GM23248 (cell line): ENCODE measurements at places on chromosomes 12 and 14. TPM values are rescaled to one million over a fixed set of nuclear protein-coding genes. Genes with fewer than 3 reads are reported as not detected.

Gene HIF1A
- total RNA-seq: 1,114 and 1,257 TPM in 2 replicates

Gene PTGER2
- total RNA-seq: 6.2 and 7.2 TPM in 2 replicates

Gene CELA1
- total RNA-seq: not detected in 2 replicates

- no peak overlapping the region for H3K4me3 ChIP-seq
- H3K27ac ChIP-seq: no peak overlapping the region
- no peak for DNase-seq
Measured at GRCh38 chr14:72869407-72870329, 24.2 kb downstream of the DPF3 start.

DNA sequence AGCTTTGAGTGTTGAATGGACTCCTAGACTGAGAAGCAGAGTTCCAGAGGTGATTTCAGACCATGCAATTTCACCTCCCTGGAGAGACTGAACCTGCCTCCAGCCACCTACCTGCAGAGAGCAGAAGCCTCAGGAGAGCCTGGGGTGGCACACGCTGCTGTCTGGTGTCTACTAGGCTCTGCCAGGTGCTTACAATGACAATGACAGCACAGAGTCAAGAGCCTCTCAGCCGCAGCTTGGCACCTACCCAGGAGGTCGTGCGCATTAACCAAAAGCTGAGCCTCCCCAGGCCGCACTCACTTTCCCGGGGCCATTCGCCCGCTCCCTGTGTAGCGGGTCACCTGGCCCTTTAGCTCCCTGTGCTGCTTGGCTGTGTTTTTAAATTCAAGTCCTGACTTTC is 63.2 kb downstream of the TESC start:
- no peak for DNase-seq
- H3K27me3 ChIP-seq: no peaks in the 10 kb centered on the region; the same call in 1 of the 2 replicates
- no peaks in the 10 kb centered on the region for H3K4me1 ChIP-seq
- no peaks in the 10 kb centered on the region for H3K36me3 ChIP-seq

DNA sequence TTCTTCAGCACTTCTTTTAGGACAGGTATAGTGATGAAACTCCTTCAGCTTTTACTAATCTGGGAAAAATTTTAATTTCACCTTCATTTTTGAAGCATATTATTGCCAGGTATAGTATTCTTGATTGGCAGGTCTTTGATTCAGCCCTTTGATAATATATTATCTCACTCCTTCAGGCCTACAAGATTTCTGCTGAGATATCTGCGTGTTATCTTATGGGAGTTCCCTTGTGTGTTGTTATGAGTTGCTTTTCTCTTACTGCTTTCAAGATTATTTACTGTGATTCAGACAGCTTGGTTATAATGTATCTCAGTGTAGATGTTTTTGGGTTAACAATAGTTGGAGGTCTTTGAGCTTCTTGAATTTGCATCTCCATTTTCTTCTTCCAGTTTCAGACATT is 87.4 kb downstream of the ATF7IP start:
- H3K36me3 ChIP-seq: peaks cover 44% of the 10 kb centered on the region
- no peak for DNase-seq
- no peak overlapping the region for H3K27ac ChIP-seq
- H3K4me1 ChIP-seq: no peaks in the 10 kb centered on the region
- H3K27me3 ChIP-seq: no peaks in the 10 kb centered on the region

DNA sequence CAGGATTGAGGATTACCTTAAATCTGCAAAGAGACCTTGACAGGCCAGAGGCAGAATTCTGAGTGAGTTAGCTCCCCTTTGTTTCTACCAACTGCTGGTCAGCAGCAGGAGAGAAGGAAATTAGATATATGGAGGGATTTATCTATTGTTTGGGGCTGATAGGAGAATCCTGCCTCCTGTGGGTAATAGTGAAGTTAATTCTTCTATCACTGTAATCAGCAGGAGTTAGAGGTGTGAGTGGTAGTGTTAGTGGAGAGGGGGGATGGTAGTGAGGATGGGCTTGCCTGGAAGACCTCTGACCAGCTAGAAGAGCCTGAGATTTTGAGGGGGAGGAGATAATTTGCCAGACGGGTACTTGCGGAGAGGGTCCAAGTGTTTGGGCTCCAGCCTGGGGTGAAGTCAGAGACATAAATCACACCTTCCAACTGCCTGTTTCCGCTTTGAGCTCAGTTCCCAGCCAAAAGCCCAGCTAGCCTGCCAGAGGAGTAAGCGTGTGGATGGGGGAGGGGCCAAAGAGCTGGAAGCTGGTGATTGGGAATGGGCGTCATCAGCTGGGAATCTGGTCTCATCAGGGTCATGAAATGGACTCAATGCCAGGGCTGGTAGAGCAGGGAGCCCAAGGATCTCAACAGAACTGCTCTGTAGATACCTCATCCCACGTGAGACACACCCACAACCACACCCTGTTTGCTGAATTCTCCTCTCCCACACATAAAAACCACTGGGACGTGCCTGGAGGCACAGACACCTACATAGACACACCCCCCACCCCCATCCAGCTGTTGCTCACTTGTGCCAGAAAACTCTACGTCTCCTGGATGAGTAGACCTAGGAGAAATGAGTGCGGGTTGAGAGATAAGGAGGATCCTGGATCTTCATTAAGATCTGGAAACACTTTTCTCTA is 13.1 kb upstream of the ITGA5 start:
- peaks cover 45% of the 10 kb centered on the region for H3K4me1 ChIP-seq
- H3K36me3 ChIP-seq: no peaks in the 10 kb centered on the region
- DNase-seq: peak; percentile 96
- no peaks in the 10 kb centered on the region for H3K27me3 ChIP-seq

- no peak for DNase-seq
- H3K27ac ChIP-seq: peak overlapping the region; percentile 34
- H3K4me1 ChIP-seq: peaks cover 18% of the 10 kb centered on the region
- no peaks in the 10 kb centered on the region for H3K27me3 ChIP-seq
- no peaks in the 10 kb centered on the region for H3K36me3 ChIP-seq
Measured at GRCh38 chr12:76312315-76312714, 35.9 kb downstream of the BBS10 start.

DNA sequence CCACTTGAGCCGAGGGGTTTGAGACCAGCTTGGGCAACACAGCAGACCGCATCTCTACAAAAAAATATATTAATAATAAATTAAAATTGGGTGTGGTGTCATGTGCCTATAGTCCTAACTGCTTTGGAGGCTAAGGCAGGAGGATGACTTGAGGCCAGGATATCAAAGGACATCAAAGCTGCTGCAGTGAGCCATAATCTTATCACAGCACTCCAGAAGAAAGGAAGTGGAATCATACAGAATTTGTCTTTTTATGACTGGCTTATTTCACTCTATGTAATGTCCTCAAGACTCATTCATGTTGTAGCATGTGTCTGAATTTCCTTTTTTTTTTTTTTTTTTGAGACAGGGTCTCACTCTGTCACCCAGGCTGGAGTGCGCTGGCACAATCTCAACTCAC is 43.9 kb upstream of the NUDT4 start:
- H3K36me3 ChIP-seq: no peaks in the 10 kb centered on the region
- H3K27ac ChIP-seq: no peak overlapping the region
- H3K4me3 ChIP-seq: no peak overlapping the region
- H3K27me3 ChIP-seq: no peaks in the 10 kb centered on the region
- 0 out of 2 replicates have a peak, but pooled peaks cover 4% of the 10 kb centered on the region for H3K4me1 ChIP-seq
- DNase-seq: no peak

GRCh38 chr14:95918466-95918865 is 41.8 kb downstream of the TUNAR start:
- no peak overlapping the region for H3K27ac ChIP-seq
- no peaks in the 10 kb centered on the region for H3K27me3 ChIP-seq
- no peaks in the 10 kb centered on the region for H3K36me3 ChIP-seq
- no peak overlapping the region for H3K4me3 ChIP-seq
- H3K4me1 ChIP-seq: no peaks in the 10 kb centered on the region
